ENCODE measurements at places on chromosomes 11 and 22. TPM values are rescaled to one million over a fixed set of nuclear protein-coding genes. Genes with fewer than 3 reads are reported as not detected.

The TST gene
- 40.9 TPM for polyA plus RNA-seq

The IGLL5 gene
- polyA plus RNA-seq: 0.67 TPM

The CARD10 gene
- polyA plus RNA-seq: 23.2 TPM

The APOA4 gene
- not detected for polyA plus RNA-seq

The NTM gene
- 40.5 TPM for polyA plus RNA-seq

The SLC36A4 gene
- polyA plus RNA-seq: 14.4 TPM

The GLYATL2 gene
- polyA plus RNA-seq: 1.9 TPM

The CHRDL2 gene
- 0.29 TPM for polyA plus RNA-seq

The TUB gene
- 23.7 TPM for polyA plus RNA-seq

The OR8D4 gene
- not detected for polyA plus RNA-seq

The GTPBP1 gene
- 51.1 TPM for polyA plus RNA-seq

Measured in renal cortex interstitium (tissue), 15 donors.